CD4-positive, alpha-beta memory T cell (primary cell): ENCODE measurements at places on chromosomes 1 and 21. TPM values are rescaled to one million over a fixed set of nuclear protein-coding genes. Genes with fewer than 3 reads are reported as not detected.

- peak; percentile 72 for DNase-seq
These were observed 31.7 kb upstream of the KHDRBS1 start for GRCh38 chr1:31981972-31982371.

- no peak for DNase-seq
These were observed 3.9 kb upstream of the RCC1 start for GRCh38 chr1:28501925-28502324.

The ZBTB18 gene
- 65.3 TPM for total RNA-seq

- DNase-seq = no peak
These were observed 341.0 kb downstream of the SMYD3 start for GRCh38 chr1:246165826-246166709.

DNA sequence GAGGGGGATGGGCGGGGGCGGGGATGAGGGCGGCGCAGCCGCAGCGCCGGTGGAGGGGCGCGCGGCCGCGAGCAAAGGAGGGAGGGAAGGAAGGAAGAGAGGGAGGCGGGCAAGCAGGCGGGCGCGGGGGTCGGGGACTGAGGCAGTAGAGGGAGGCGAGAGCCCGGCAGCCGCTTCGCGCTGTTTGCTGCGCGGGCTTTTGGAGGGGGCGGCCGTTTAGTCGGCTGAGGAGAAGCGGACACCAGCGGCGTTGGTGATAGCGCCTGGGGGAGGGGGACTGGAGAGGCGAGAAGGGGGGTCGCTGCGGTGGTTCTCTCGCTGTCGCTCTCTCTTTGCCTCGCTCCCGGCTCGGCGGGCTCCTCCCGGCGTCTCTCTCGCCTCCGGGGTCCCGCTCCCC is at the start of gene HS2ST1:
TSS of gene HS2ST1 (plus strand) at position 35 of the 397 bp plus-strand sequence.
- no peak for DNase-seq

- DNase-seq = no peak
These were observed 7.3 kb upstream of the TBX15 start for GRCh38 chr1:118995312-118996016.

The CYP4Z1 gene
- total RNA-seq = not detected

- DNase-seq = no peak
These were observed 27.4 kb upstream of the FAM20B start for GRCh38 chr1:178998295-178998694.

DNA sequence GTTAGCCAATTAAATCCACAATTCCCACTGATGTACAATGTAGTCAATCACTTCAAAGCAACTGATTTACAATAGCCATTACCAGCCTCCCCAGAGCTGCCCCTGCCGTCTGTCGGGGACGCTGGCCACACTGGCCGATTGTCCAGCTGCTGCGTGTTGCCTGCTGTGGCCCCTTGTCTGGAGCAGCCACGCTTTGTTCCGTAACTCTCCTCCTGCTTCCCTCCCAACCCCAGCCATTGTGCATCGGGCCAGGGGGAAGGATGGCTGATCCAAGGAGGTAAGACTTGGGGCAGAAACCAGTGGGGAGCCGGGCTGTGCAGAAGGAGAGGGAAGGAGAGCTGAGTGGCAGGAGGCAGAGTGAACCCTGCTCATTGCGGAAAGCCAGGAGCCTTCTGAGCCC is 83.6 kb upstream of the LYST start:
- DNase-seq = no peak

The ERICH3 gene
- total RNA-seq = not detected

GRCh38 chr21:41545500-41546359 is 37.8 kb upstream of the TMPRSS2 start:
- DNase-seq = no peak

DNA sequence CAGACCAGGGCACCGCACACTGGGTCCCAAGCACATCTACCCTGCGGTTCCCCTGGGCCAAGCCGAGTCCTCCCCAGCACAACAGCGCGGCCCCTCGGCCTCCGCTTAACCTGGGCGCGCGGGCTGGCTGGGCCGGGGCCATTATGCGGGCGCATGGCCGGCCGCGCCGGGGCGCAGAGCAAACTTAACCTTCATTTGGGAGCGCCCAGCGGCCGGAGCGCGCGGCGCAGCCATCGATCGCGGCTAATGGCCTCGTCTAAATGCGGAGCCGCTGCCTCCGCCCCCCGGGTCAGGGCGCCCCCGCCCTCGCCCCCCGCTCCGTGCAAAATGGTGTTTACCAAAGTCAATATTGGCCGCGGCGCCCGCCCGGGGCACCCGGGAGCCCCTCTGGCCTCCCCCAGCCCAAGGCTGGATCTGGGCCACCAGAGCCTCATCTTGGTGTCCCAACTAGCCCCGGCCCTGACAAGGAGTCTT is 272.1 kb downstream of the TRABD2B start:
- no peak for DNase-seq

- no peak for DNase-seq
These were observed 109.9 kb upstream of the SLC25A33 start for GRCh38 chr1:9429342-9429711.

- DNase-seq = no peak
These were observed 49.8 kb downstream of the ADAMTS1 start for GRCh38 chr21:26795412-26795805.

GRCh38 chr1:218080863-218081262 is 204.2 kb upstream of the RRP15 start:
- no peak for DNase-seq

DNA sequence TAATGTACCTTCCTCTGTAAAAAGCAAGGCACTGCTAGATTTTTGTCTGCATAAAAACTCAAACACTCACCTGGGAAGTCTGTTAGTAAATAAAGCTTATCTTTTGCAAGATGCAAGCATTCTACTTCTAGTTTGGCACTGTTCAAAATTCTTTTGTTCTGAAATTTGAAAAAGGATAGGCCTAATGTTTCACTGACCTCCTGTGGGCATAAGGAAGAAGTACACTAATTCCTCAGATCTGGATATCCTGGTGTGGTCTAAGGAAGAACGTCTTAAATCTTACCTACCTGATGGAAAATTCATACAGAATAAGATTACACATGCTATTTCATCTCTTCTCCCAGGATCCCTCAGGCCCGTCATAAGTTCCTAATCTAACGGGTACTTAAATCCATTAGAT is 93.5 kb upstream of the CAMK1G start:
- no peak for DNase-seq

DNA sequence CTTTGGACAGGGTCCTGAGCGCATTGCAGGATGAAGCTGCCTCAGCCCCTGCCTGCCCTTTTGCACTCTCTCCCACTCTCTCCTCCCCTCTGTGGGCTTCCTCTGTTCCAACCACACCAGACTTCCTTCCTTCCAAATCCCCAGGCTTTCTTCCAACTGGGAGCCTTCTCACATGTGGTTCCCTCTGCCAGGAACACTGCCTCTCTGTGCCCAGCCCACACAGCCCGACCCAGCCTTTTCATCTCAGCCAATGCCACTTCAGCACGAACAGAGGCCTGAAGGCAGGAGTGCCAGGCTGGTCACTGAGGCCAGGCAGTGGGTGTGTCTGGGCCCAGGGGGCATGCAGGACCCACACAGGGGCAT is 5.9 kb downstream of the SELENON start:
- no peak for DNase-seq

- DNase-seq = peak; percentile 6
These were observed 595 bp downstream of the RNF2 start for GRCh38 chr1:185045814-185046492.

DNA sequence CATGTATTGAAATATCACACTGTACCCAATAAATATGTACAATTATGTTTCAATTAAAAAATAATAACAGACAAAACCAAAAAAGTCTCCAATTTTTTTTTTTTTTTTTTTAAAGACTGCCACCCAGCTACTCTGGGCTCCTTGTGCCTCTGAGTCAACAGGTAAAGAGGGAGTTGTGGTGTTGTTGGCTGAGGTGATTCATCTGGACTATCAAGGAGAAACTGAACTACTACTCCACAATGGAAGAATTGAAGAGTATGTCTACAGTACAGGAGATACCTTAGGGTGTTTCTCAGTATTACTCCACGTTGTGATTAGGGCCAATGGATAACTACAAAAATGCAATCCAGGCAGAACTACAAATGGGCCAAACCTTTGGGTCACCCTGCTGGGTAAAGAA is 67.9 kb downstream of the SCMH1 start:
- no peak for DNase-seq

The CFAP141 gene
- total RNA-seq = not detected

- DNase-seq = no peak
These were observed 29.8 kb downstream of the TTC13 start for GRCh38 chr1:230948903-230949302.

The NRDC gene
- 137 TPM for total RNA-seq

DNA sequence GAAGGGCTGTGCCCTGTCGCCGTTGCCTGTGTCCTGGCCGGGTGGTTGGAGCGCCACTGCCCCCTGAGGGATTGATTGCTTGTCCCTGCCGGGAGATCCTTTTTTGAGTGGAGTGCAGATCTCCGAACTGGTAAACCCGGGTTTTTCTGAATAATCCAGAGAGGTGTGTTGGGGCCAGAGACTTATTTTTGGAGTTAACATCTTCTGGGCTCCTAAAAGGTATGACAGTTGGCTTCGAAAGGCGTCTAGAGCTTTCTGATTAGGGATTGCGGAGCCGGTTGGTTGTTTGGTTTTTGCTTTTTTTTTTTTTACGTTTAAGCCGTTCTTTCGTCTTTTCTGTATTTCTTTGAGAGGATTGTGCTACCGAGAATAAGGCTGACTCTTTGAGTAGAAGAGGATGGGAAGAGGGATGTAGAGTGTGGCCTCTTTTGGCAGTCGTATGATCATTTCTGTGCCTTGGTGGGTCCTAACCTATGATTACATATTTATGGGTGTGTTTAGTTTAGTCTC is 756 bp downstream of the RLF start:
- no peak for DNase-seq

The RNF186 gene
- total RNA-seq = not detected

DNA sequence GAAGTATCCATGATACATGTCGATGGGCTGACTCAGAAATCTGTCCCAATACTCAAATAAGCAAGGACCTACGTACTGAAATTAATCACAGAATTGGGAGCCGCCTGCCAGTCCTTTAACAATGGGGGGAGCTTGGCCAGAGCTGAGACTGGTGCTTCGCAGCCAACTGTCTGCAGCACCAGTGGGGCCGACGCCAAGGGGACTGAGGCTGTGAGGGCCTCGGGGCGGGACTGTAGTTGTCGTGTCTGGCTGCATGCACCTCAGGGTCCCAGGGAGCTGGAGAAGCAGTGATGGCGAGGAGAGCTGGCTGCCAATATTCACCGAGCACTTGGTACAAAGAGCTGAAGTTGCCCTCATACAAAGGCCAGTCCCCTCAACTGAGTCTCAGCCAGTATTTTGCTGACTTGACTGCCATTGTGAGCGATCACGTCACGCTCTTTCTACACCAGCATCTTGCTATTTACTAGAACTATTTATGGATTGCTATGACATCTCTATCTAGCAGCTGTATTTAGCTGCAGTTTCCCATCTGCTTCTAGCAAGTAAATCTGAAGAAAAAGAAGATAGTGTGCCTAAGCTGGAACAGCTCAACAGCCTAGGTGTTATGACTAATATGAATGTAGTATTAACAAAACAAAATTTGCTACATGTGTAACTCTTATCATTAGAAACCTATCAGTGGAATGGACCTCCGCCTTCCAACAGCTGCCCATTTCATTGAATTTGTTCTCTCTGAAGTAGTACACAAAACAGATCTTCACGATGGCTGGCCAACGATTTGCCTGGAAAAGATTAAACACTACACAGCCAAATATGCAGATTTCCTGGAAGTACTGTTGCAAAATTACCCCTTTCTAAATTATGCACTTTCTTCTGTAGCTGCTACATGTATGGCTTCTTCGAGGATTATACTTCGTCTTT is 29.1 kb downstream of the EVI5 start:
- DNase-seq = no peak

DNA sequence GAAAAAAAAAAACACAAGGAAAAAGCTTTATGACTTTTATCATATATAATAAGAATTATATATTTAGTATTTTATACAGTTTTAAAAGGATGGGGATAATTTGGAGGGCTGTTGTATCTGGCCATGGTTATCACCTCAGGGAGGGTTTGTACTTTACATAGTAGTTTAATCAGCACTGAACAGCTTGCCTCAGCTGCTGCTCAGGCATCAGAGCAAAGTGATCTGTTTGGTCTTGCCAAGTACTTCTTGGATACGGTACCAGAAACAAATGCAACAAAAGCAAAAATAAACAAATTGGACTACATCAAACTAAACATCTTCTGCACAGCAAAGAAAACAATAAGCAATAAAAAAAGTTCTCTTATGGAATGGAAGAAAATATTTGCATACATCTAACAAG is 2.6 kb upstream of the SPTA1 start:
- DNase-seq = no peak
